ENCODE measurements at places on chromosomes 3 and 15. TPM values are rescaled to one million over a fixed set of nuclear protein-coding genes. Genes with fewer than 3 reads are reported as not detected.

ANKRD63 gene
- not detected for total RNA-seq

LRRC31 gene
- total RNA-seq: not detected

DNA sequence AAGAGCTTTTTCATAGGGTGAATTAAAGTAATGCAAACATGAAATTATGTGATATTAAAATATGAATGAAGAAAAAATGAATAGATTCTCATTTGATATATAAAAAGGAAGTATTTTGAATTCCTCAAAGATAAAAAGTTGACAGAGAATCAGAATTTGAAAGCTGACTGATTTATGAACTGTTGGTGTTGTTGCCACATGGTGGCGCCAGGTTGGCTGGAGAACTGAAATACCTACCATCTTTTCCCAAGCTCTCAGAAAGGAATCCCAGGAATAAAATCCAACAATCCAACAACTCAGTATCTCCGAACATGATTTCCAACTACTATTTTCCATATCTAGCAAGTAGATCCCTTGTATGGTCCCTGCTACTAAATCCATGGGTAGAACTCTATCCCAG, 3.1 kb downstream of the MYRIP start:
- no peak for DNase-seq

COMMD4 gene
- total RNA-seq: 122 TPM
